ENCODE measurements at places on chromosomes 3 and 15.
A peak's percentile ranks its signal among the peaks of the same experiment; 100 is the strongest.

- peak; percentile 22 for DNase-seq
Observed at GRCh38 chr3:178443634-178444033, 92.6 kb upstream of the KCNMB2 start.

DNA sequence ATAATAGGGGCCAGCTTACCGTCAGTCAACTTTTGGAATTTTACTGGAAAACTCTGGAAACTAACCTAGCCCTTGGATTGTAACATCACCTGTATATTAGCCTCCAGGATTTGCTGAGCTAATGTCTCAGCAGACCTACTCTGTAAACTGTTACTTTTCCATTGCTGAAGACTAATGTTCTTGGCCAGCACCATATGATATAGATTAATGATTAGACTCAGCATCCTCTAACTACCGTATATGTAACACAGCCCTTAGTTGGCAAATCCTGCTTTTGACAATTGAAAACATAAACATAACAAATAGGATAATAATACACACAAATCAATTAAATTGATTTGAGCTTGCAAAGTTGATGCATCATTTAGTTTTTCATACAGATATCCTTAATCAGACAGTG is 26.6 kb upstream of the GBE1 start:
- no peak for DNase-seq

- DNase-seq = no peak
Observed at GRCh38 chr3:23945663-23945912, 502 bp downstream of the NR1D2 start.

DNA sequence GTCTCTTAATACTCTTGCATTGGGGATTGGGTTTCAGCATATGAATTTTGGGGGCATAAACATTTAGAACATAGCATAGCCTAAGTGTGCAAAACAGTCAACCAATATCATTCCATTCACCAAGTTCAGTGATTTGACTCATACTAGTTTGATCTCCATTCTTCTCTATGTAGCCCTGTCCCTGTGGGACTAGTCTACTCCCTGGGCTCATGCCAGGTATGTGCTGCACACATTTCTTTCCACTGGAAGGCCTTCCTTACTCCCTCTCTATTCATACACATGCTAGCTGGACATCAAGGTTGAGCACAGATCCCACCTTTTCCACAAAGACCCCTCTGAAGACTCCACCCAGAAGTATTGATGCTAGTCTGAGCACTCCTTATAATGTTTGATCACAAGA is 5.1 kb downstream of the ZDHHC23 start:
- DNase-seq = peak; percentile 36

DNA sequence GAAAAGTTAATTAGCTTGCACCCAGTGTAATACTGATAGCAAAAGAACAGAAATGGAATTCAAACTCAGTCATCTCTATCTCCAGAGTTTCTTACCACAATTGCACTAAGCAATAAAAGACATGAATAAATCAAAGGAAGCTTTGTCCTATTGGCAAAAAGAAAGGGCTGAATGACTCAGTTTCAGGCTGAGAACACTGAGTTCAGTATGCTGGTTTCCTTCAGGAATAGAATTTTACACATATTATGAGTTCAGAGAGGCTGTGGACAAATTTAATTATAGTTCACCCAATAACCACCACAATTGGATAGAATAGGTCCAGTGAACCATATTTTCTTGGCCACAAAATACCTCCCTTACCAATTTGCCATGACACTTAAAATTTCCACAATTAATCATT is 249.7 kb downstream of the KCNMB2 start:
- no peak for DNase-seq

- DNase-seq = no peak
Observed at GRCh38 chr3:97848779-97849178, 27.0 kb downstream of the CRYBG3 start.

DNA sequence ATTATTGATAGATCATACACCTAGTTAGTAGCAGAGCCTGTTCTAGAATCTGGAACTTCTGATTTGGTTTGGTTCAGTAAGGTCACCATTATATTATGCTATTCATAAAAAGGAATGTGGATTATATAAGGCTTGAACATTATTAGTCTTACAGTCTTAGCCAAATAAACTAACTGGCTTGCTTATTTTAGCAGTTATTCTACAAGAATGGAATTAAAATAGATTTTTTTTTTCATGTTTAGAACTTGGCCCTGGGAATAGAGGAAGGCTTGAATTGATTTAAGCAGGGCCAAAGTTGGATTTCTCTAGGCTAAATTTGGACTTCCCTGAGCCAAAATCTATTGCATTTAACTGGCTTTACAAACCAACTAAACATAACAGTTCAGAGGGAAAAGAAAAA is 24.4 kb downstream of the DTWD1 start:
- DNase-seq = no peak

DNA sequence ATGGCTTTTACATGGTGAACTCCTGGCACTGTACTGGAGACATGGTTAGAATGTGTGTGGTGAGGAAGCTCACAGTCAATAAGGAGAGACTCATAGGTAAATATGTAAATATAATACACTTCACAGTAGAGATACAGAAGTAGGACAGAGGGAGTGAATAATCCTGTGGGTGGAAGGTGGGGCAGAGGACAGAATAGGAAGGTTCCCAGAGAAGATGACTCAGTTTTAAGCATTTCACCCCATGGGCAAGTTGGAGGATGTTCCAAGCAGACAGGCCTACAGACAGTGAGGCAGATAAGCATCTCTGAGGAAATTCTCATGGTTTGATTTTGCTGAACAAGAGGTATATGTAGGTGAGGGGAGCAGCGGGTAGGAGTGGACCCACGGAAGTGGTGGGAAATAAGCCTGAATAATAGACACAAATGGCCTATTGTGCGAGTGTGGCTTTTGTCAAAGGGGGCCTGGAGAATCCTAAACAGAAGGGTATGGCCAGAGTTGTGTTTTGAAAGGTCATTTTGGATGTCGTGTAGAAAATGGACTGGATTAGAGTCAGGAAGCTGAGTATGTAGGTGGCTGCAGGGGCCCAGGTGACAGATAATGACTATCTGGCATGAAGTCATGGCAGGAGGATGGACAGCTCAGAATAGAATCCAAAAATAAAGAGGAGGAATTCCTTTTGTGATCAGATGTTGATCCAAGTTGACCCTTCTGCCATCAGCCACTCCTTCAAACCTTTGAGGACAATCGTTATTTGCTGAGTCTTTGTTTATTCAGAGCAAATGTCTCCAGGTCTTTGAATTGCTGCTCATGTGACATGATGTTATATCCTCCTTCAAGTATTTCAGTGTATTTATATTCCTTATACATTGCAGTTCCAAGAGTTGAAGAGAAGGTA is 97.3 kb upstream of the THRB start:
- peak; percentile 60 for DNase-seq

DNA sequence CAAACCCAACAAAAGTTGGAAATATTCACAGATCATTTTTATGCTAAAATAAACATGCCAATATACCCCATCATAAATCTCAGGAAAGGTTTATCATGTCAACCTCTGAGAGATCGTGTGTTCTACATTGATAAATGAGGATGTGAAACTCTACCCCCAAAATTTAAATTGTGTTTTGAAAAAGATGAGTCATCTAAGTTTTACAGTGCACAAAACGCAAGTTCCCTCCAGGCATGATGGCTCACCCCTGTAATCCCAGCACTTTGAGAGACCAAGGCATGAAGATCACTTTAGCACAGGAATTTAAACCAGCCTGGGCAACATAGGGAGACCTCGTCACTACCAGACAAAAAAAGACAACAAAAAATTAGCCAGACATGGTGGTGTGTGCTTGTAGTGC is 1487.0 kb upstream of the GBE1 start:
- no peak for DNase-seq

GRCh38 chr3:155704061-155704460 is 40.8 kb downstream of the PLCH1 start:
- no peak for DNase-seq

GRCh38 chr15:60083318-60083717 is 79.2 kb downstream of the FOXB1 start:
- no peak for DNase-seq

DNA sequence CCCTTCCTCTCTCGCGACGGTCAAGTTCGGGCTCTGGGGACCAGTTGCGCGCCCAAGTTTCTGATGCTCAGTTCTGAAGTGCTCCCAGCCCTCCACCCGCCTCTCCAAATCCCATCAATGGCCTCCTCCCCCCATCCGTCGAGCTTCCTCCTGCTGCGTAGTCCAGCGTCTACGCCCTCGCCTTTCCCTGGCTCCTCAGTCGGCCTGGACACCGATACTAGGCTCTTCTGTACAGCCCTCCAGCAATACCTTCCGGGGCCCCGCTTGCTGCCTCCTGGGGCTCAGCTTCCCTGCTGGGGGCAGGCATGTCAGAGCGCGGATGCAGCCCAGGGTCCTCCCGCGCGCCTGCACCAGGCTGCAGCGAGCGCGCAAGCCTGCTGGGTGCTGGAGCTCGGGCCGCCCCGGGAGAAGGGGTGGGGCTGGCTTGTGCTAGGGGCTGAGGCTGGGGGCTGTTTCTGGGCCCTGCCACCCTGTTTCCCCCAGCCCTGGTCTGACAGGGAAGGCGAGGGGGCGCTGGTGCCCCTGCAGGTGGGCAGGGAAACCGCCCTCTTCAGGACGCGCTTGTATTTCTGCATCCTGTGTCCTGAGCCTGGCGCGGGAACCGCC is 353.3 kb upstream of the SUCLG2 start:
- DNase-seq = no peak

GRCh38 chr15:95845862-95846515 is 484.5 kb upstream of the NR2F2 start:
- no peak for DNase-seq

GRCh38 chr3:50464569-50464968 is 38.9 kb downstream of the CACNA2D2 start:
- DNase-seq = no peak

- DNase-seq = no peak
Observed at GRCh38 chr15:56320316-56320715, 44.9 kb upstream of the TEX9 start.

- no peak for DNase-seq
Observed at GRCh38 chr3:73451301-73451944, 173.3 kb downstream of the PDZRN3 start.

- DNase-seq = no peak
Observed at GRCh38 chr3:39809181-39809994, at the start of gene MYRIP. TSS of gene MYRIP (plus strand) at chr3:39809609. CDS start at chr3:39900817, 91,208 bp downstream.

GRCh38 chr15:31327669-31328427 is 1.2 kb downstream of the KLF13 start:
- DNase-seq = peak; percentile 24

DNA sequence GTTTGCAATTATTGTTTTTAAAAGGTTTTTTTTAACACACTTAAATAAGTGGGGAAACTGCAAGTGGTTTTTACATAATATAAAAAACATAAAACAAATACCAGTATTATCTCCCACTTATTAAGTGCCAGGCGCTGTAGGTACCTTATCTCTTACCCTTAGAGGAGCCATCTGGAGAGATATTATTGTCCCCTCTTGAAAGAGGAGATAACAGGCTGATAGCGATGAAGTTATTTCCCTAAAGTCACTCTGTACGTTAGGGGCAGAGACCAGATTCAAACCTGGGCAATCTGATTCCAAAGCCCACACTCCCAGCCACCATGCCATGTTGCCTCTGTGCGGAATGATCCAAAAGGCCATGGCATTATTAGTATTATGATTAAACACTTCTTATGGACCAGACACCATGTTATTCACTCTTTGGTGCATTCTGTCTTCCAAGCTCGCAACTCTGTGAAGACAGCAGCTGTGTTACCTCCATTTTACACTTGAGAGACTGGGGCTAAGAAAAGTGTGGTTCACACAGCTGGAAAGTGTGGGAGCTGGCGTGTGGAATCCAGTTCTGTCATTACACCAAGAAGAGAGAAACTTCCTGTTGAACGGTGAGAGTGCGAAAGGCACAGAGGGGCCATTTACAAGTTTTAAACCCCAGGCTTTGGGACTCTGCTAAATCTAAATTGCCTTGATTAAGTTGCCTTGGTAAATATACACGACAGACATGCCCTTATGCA is 79.9 kb upstream of the MITF start:
- DNase-seq = no peak

DNA sequence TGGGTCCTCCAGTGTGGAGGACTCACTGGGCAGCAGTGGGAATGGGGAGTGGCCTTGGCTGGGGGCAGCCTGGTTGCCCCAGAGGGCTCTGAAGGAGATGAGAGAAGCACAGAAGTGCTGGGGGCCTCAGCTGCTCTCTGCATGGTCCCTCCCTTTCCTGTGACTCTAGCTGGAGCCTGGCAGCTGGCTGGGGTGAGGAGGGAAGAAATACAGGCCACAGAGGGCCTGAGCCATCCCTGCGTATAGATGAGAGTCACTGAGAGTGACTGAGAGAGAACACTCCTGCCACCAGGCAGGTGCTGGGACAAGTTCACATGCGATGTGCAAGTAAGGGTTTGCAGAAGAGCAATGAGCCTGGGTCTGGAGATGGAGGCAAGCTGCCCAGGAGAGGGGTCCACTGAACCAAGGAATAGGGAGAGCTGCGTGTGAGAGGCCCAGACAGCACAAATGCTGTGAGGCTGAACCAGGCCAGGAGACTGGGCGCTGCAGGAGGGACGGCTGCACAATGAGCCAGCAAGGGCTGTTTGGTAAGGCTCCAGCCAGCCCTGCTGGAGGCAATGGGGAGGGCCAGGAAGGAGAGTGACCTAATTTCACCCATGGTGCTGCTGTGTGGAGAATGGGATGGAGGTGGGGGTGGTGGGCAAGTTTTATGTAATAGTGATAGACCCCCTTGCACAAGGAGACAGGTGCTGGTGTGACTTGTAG is 87.2 kb downstream of the CLSTN2 start:
- DNase-seq = no peak

- peak; percentile 44 for DNase-seq
Observed at GRCh38 chr3:146912241-146913015, 307.3 kb upstream of the PLSCR5 start.

- peak; percentile 90 for DNase-seq
Observed at GRCh38 chr3:141456301-141456625, 30.6 kb upstream of the RASA2 start.

GRCh38 chr3:197953325-197953724 is 3.3 kb downstream of the RPL35A start:
- no peak for DNase-seq

GRCh38 chr3:44104043-44104442 is 137.6 kb upstream of the TOPAZ1 start:
- no peak for DNase-seq

DNA sequence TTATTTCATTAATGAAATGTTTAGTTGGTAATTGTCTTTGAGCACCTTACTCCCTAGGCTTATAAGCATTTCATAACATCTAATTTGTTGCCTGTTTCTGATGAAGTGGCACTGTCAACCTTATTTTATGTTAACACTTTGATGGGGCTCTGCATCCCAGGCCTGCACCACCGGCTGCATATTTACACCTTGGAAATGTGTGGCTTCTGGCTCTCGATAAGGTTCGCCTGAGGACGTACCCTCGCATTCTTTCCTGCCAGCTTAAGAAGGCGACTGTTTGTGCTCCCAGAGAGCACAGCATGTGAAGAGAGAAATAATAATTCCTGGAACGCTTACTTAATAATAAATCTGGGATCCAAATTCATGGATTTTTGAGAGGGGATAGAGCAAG is 763.3 kb upstream of the CFAP20DC start:
- DNase-seq = no peak

Data from fibroblast of upper back skin (primary cell).